ENCODE measurements at places on chromosomes 11 and 22.

DNA sequence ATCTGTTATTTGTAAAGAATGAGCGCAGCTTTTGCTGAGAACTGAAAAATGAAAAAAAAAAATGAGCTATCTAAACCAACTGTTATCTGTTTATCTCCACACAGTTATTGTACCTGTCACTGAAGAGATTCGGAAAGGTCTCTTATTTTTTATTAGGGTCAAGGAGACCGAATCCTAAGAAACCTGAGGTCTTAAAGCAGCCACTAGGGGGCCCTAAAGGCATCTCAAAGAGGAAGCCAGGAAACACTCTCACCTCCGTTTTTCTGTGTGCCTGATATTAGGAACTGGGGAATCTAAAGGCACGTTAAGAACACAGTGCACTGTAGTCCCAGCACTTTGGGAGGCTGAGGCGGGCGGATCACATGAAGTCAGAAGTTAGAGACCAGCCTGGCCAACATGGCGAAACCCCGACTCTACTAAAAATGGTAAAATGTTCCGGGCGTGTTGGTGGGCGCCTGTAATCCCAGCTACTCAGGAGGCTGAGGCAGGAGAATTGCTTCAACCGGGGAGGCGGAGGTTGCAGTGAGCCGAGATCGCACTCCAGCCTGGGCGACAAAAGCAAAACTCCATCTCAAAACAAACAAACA is 3.5 kb upstream of the LARGE1 start:
- peak; percentile 69 for DNase-seq

GRCh38 chr22:31768422-31769059 is 14.7 kb downstream of the DEPDC5 start:
- no peak for DNase-seq

DNA sequence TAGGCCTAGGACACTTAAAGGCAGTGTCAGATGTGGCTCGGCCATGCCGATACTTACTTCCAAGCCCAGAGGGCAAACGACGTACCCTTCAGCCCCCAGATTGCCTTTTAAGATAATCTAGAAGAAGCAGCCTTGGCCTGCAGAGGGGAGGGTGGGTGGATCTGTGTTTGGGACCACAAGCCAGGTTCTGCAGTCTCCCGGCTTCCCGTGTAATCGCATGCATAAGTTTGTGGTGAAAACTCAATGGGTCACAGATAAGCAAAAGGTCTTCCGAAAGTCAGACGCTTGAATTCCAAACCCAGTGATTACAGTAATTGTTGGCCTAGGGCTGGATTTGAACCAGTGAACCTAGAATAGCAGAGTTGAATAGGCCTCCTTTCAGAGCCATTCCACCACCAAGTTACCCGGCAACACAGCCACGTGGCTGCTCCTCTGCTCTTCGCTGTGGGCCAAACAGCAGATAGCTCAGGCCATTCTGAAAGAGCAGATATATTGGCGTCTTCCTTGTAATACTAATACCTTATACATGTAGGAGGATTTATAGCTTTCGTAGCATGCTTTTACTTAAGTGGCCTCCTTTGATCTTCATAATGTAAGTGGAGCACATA is 170.8 kb upstream of the CADM1 start:
- no peak for DNase-seq

GRCh38 chr22:48485149-48486133 is 1342.2 kb downstream of the BRD1 start:
- DNase-seq: no peak

DNA sequence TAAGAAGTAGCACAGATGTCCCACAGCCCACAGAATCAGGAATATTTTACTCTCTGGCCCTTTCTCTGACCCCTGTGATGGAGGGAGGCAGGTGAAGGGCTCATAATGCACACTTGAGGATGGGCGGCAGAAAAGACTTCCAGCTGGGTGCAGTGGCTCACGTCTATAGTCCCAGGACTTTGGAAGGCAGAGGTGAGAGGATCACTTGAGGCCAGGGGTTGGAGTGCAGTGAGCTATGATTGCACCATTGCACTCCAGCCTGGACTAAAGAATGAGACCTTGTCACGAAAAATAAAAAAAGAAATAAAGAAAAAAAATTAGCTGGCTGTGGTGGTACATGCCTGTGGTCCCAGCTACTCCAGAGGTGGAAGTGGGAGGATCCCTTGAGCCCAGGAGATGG is 13.5 kb upstream of the CRYBB3 start:
- no peak for DNase-seq

GRCh38 chr11:126268361-126268707 is 361 bp downstream of the SRPRA start:
- no peak for DNase-seq

DNA sequence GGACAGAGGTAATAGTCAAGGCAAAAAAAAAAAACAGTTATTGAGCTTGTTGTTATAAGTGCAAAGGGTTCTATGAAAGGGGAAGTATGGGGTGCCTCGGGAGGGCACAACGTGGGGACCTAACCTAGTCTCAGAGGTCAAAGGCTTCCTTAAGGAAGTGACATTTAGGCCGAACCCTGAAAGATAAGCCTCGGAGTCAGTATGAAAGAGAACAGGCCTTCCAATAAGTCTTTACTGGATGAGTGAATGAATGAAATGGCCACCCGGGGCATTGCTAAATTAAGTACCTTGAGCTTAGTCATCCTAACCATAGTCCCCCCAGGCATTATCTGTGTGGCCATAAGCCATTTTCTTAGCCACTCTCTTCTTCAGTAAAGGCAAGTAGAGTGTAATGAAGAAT is 19.7 kb downstream of the FLI1 start:
- DNase-seq: peak; percentile 37

GRCh38 chr22:49869845-49870712 is 16.4 kb downstream of the ZBED4 start:
- no peak for DNase-seq

GRCh38 chr11:83922953-83923352 is 636.8 kb upstream of the CCDC90B start:
- DNase-seq: no peak

- DNase-seq: no peak
Measured at GRCh38 chr11:1057806-1058205, 16.9 kb upstream of the MUC2 start.

DNA sequence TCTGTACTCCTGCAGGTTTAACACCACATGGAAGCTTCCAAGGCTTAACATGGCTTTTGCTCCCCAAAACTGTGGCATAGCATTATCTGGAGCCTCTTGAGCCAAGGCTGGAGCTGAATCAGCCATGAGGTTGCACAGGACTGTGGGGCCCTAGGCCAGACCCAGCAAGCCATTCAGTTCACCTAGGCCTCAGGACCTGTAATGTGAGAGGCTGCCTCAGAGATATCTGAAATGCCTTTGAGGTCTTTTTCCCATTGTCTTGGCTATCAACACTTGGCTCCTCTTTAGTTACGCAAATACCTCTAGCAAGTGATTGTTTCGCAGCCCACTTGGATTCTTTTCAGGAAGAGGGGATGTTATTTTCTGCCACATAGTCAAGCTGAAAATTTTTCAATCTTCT is 72.0 kb downstream of the VPREB1 start:
- DNase-seq: no peak

DNA sequence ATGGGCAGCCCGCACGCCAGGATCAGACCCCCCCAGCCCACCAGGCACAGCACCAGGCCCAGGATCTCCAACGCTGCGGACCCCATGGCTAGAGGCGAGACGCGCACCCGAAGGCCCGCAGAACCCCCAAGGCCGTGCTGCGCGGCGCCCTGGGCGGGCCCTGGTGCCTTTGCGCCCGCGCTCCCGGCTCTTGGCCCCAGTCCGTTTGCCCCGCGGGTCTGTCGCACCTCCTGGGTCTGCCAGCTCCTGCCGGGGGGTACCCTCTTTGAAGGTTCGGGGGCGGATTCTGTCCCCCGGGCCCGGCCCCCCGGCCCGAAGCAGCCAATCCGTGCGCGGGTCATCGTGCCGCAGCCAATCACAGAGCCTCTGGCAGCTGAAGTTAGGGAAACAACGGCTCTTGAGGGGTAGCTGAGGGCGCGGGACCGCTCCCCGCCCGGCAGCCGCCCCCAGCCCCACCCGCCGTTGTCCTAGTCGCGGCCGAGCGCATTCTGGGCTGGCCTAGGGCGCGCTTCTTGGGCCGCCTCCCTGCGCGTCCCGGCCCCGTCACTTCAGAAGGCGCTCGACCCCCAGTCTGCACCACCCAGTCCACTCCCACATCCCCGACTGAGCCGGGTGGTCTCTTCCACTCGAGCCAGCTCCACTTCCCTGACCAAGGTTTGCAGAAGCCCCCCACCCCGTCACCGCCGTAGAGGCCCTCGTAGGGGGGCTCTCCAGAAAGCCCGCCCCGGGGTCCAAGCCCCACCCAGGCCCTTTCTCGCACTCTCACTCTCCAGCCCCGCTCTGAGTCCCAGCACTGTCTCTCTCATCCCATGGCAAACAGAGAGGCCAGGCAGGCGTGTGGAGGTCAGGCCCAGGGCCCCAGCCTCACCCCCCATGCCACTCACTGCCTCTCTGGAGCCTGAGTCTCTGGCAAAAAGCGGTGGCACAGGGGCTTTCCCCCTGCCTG is at the start of gene CLDN5:
CLDN5 (minus strand) TSS at position 241 of the 946 bp plus-strand sequence; CDS start at position 86, 155 bp downstream.
- DNase-seq: no peak

- no peak for DNase-seq
Measured at GRCh38 chr11:88039476-88040147, 135.6 kb downstream of the RAB38 start.

- no peak for DNase-seq
Measured at GRCh38 chr11:34602245-34602644, 18.6 kb upstream of the EHF start.

All from suppressor macrophage treated with lipopolysaccharide for 4 hours (primary cell).